ENCODE measurements at places on chromosomes 13 and 19.

- no peak for DNase-seq
Observed at GRCh38 chr13:105448811-105449210, 1086.7 kb downstream of the EFNB2 start.

DNA sequence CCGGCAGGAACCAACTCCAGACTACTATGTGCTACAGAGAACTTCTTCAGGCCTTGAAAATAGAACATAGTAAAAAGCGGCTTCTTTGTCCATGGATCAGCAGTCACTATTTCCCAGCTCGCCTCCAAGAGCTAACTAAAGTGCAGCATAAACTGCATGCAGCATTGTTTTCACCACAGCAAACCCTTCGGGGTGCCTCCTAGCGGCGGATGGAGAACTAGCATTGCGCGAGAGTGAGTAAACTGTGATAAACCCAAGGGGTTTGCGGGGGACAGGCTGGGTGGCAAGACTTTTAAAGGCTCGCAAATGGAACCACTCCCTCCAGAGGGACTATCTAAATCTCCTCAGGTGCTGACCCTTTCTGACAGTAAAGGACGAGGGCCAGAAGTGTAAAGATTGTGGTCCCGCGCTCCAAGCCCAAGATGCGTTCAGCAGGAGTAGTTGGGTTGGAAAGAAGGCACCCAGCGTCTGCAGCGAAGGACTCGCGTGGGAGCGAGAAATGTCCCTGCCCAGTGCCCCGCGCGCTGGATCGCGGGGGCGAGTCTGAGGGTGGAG, 21.5 kb upstream of the SGCG start:
- no peak for DNase-seq

- no peak for DNase-seq
Observed at GRCh38 chr13:97367016-97367822, 66.8 kb upstream of the RAP2A start.

- DNase-seq, result no peak
Observed at GRCh38 chr13:94829837-94830365, 117.6 kb upstream of the SOX21 start.

DNA sequence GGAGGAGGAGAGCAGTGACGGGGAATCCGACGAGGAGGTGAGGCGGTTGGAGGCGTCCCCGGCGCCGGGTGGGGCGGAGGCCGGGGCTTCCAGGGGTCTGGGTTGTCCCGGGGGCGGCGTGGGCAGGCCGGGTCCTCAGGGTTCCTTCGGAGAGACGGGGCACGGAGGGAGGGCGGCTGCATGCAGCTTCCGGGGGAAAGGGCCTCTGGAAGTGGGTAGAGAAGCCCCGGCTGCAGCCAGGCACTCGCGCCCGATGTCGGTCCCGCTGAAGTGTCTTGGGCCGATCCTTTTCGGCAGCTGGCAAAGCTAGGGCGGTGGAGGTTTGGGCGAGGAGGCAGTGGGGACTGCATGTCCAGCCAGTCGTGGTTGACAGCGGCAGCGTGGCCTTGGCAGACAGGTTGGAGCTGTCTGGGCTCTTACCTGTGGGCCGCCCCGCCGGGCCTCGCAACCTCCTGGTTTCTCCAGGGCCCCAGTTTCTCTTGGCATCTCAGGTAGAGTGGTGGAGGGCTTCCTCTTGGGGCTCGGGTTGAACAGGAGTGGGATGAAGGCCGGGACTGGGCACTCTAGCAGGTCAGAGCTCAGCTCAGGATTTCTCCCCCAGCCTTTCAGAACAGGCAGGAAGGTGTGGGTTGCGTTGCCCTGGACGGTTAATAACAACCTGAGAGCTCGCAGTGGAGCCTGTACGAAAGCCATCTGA, 690 bp downstream of the KMT2B start:
- DNase-seq, result peak; percentile 88

GRCh38 chr13:20363603-20364002, 131.5 kb upstream of the GJB6 start:
- no peak for DNase-seq

- peak; percentile 91 for DNase-seq
Observed at GRCh38 chr19:4866595-4867424, 657 bp downstream of the PLIN3 start.

GRCh38 chr13:94860981-94861407, 148.6 kb upstream of the SOX21 start:
- no peak for DNase-seq

DNA sequence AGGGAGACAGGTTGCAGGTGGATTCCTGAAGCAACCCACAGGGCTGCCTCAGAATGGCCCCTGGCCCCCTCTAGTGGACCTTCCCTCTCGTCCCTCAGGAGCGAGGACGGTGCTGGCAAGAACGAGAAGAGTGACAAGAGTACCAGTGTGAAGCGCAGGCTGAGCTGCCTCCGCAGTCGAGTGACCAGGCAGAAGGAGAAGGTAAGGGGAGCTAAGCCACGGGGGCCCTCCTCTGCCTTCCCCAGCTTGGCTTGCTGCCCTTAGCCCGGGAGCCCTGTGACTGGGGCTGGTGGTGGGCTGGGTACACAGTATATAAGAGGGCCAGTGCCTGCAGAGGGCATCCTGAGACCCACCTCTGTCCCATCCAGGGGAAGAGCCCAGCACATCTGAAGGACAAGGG, 34.0 kb downstream of the ARHGEF18 start:
- DNase-seq, result no peak

DNA sequence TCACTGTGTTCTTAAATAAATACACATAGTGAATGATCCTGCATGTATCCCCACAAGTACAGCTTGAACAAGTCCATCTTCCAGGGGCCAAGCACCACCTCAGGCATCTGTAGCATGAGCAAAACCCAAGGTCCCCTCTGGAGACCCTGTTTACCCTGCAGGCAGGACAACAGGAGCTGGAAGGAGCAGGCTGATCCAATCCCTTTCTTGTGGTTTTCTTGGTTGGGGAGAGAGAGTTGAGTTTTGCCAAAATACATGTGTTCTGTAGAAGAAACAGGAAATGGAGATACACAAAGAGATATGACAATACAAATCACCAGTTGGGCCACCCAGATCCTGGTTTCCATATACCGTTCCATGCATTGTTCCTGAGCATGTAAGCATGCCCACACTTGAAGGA, 92.8 kb downstream of the SHISA2 start:
- DNase-seq, result no peak
